ENCODE measurements at places on chromosomes 7 and 10.

- DNase-seq, result no peak
Measured at GRCh38 chr7:1027242-1028043, 16.9 kb upstream of the GPR146 start.

DNA sequence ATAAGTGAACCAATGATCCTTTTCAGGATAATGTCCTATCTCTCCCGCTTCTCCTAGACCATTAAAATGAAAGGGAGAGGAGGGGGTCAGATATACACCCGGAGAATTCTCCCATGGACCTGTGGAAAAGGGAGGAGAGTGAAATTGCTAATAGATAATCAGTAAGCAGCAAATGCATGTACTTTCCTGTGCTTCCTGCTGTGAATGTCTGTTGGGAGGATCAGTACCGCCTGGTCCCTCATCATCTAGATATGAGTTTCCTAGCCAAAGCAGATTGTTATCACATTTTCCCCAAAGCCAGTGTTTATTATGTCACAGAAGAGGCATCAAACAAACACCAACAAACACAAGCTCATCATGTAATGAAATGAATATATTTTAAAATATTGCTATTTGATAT, 96.8 kb downstream of the GNAT3 start:
- no peak for DNase-seq

DNA sequence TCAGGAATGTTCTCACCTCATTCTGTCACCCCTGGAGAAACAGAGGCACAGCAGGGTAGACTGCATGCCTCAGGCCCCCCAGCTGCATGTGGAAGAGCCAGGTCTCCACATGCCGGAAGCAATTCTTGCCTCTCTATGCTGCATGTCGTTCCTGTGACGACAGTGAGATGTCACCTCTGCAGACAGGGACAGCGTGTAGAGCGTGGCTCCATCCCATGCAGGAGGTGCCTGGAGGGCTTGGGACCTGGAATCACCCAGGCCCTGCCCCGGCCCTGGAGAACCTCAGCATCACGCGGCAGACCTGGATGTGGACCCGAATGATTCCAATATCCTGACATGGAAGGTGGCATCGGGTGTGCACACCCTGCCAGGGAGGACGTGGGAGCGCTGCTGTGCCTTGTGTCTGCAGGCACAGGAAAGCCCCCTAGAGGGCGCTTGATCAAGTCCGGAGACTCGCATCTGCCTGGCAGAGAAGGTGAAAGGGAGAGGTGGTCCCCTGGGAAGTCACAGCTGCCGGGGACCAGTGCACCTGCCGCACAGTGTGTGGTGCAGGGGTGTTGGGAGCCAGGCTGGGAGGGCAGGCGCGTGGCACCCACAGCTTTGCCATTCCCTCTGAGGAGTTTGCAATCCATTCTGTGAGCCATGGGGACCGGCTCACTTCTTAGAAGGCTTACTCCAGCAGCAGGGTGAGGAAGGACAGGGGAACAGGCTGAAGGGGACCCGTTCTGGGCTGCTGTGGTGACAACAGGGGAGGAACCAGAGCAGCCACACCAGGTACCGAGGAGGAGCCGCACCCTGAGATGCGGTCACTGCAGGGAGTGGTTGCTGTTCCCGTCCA, 45.3 kb upstream of the EN2 start:
- DNase-seq, result no peak

- DNase-seq, result no peak
Measured at GRCh38 chr7:20737840-20738448, 48.7 kb downstream of the SP8 start.

GRCh38 chr7:3206771-3207191, 94.3 kb upstream of the SDK1 start:
- DNase-seq, result no peak

GRCh38 chr10:11719496-11720259, 22.5 kb upstream of the ECHDC3 start:
- no peak for DNase-seq

GRCh38 chr7:73644688-73645286, 20.5 kb upstream of the MLXIPL start:
- no peak for DNase-seq
